ENCODE measurements at places on chromosomes 5 and 9.

DNA sequence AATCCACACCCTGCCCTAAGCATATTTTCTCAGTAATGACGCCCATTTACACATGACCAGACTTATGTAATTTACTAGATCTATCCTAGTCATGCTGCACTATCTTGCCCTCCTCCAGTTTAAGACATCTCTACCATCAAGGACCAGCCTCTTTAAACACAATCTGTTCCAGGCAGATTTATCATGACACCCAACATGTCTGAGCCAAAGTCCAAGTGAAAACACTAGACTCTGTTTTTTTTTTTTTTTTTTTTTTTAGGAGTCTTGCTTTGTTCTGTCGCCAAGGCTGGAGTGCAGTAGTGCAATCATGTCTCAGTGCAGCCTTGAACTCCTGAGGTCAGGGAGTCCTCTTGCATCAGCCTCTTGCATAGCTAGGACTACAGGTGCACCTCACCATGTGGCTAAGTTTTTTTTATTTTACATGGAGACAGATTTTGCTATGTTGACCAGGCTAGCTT is 354.6 kb downstream of the ARRDC3 start:
- DNase-seq: no peak

DNA sequence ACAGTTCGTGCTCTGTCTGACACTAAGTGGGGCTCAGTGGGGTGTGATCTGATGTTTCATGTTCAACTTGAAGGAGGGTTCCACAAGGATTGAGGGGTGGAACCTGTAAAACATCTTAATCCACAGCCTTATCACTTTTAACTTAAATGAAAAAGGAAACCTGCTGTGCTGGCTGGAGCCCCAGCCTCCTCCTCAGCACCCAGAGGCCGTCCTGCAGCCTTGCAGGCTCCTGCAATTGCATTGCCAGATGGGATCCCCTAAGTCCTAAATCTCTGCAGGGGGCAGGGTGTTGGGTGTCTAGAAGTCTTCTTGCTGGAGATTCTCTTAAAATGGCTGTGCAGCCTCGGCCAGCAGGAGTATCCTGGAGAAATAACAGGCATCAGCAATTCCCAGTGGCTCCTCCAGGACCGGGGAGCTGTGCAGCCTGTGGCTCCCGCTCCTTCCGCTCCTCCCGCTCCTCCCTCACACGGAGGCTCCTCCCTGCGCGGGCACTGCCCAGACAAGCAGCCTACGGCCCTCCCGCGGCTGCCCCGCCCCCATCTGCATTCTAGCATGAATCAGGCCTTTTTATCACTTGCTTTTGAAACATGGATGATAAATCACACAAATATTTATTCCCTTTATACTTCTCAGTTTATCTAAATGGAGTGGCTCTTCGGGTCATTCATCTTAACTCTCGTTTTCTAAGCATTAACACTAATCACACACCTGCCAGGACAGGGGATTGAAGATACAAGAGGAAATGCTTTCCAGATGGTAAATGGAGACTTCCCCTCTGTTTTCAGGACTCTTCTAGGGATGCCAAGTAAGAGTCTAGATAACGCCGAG is 131.0 kb downstream of the ADAMTS16 start:
- no peak for DNase-seq

GRCh38 chr5:111308951-111309350 is 84.8 kb downstream of the CAMK4 start:
- no peak for DNase-seq

DNA sequence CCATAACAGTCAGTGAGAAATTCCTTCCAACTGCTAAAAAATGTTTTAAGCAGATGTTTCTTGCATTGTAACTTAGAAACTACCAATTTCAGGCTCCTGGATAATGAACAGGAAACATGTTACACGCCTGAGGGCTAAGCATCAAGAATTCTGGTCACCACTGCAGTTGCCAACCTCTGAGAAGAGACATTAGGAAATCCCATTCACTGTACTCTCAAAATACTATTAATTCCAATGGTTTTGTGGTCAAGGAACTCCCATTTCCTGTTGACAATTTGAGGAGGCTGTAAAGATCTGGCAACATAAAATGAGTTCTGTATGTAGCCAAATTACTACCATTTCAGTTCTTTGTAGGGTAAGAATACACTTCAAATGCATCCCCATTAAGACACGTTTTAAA is 456.0 kb upstream of the MEF2C start:
- no peak for DNase-seq

- peak; percentile 75 for DNase-seq
These were observed 82.6 kb upstream of the COL5A1 start for GRCh38 chr9:134559013-134559412.

DNA sequence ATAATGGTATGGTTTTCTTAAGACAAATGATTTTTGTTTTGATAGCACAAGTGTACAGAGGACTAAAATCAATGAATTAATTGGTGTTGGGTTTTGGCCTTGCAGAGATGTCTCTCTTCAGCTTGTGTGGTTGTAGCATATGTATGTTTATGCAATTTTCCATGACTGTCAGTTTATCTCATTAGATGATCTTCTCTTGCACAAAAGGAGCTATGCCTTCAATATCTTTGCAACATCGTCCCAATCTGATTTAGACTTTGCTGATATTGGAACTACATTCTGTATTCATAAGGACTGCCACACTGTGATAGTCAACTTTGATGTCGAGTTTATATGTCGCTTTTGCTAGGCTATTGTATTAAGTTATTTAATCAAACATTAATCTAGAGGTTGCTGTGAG is 140.0 kb upstream of the TAF11L2 start:
- DNase-seq: no peak

DNA sequence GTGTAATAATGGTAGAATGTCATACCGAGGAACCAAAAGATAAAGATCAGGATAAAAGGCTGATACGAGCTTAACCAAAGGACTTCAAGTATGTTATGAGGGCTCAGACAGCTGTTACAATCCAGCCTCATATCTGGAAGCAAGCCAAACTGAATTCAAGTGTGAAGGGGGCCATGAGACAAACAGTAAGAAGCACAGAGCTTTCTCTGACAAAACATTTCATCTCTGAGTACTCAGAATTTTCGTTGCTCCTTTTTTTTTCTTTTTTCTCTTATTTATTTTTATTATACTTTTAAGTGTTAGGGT is 52.9 kb upstream of the CD180 start:
- DNase-seq: no peak

GRCh38 chr5:639584-640213 is 27.6 kb downstream of the CEP72 start:
- DNase-seq: no peak

DNA sequence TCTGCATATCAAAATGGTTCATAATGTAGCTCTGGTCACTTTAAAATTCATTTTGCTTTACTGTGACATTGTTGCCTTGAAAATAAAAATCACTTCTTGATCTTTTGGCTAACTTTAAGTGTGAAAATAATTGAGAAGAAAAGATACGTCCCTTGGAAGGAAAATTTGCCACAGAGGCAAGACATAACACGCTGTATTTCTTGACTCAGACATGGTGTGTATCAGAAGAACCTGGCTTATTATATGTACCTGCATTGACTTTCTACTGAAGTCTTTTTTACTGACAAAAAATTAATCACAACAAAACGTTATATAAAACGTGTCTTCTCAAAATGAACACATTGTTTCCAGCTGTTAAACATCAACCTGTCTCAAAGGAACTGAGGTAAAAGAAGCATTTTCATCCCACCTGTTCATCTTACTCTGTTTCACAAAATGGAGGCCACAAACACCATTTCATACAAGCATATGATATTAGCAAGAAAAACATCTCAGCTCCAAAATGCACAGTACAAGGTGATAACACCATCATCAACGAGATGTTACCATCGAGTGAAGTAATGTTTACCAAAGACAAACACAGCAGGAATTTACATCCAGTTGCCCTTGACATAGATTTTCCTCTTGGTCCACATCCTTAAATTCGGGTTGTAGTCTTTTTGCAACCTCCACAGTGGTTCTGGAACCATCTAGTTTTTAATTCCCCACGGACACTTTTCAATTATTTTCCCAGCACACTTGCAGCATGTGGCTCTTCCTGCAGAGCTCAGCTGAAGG is 179.9 kb downstream of the GLIS3 start:
- no peak for DNase-seq

DNA sequence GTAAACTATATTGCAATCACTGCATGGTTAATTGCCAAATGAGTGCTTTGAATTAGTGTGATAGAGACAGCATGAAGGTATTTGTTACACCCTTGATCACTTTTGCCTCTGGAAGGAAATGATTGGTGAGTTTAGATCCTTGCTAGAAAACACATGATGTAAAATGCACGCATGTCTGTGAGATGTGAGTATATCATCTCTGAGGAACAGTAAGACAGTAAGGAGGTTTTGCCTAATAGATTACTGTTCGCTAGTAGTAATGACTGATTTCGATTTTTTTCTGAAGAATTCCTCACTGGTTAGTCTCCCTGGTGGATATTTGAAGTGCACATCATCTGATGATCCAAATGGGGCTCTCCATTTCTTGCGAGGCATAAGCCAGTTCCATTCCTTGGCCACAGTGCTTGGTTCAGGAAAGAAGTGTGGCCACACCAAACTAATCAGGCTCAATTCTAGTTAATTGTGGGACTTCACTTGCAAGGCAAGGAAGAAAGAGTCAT is 156.4 kb upstream of the ADRA1B start:
- no peak for DNase-seq

GRCh38 chr5:133680830-133681565 is 68.7 kb upstream of the FSTL4 start:
- DNase-seq: no peak

DNA sequence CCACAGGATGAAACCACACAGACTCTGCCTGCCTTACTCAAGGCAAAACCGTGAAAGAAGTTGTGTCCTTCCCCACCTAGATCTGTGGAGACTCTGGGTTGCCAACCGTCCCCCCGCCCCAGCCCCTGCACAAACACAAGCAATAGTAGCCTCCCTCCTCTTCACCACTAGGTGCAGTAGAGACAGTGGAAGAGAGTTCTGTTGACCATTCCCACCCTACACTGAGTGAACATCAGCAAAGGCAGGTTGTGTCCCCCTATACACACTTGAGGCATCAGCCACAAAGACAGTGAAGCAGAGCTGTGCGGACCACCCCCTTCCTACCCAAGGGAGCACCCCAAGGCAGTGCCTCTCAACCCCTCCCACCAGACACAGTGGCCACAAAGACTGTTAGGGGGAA is 223.7 kb upstream of the NFIL3 start:
- no peak for DNase-seq

DNA sequence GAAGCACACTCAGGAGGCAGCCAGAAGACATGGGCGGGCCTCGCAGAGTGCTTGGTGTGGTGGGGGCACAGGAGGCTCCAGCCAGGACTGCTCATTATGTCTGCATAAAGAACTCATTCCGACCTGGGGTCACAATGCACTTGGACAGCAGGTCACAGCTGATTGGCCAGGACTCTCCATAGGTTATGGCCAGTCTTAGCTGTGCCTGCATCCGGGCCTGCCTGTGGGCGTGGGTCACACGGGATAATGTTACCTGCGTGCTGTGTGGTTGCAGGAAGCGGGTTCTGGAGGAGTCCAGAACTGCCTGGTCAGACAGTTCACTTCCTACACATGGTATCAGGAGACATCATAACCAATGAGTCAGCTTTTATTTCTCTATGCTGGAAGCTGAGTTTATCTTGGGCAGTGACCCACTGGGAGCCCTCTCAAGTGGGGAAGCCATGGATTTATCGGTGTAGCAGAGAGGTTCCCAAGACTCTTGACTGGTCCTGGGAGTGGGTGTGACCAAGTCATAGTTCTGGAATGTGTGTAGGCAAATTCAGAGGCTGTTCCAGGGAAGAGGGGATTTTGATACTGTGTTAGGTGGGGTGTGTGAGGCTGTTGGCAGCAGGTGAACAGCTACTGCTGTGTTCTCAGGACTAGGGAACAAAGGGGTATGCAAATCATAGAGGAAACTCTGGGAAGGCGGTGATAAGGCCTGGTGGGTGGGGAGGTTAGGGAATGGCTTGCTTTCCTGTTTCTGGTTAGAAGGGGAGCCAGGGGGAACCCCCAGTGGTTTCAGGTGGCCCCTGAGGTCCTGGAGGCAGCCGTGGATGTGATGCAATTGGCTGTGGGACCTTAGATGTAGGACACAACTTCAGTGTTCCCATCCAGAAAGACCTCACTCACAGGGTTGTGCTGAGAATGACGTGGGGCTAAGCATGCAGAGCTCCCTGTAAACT is 51.3 kb downstream of the ARHGEF37 start:
- DNase-seq: no peak

GRCh38 chr9:38130724-38131123 is 61.7 kb upstream of the SHB start:
- DNase-seq: no peak

- no peak for DNase-seq
These were observed 18.5 kb upstream of the RGS7BP start for GRCh38 chr5:64487283-64487682.

DNA sequence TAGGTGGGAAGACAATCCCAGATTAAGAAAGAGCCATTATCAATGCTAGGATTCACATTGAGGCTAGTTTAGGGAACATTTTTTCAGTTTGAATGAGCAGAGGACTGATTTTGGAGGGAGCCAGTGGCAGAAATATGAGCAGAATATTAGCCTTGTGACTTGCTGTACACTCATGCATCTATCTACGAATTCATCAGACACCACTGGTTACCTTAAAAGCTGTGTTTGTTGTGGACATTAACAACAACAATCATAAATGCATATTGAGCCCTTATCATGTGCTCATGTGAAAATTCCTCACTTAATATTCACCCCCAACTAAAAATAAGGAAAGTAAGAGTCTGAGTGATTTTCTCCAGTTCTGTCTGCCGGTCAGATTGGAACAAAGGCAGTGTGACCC is 9.9 kb upstream of the SH3TC2 start:
- no peak for DNase-seq

- DNase-seq: peak; percentile 65
These were observed 8.0 kb downstream of the PDCD1LG2 start for GRCh38 chr9:5518171-5518936.

- DNase-seq: no peak
These were observed 183.9 kb downstream of the BARX1 start for GRCh38 chr9:93771276-93771675.

DNA sequence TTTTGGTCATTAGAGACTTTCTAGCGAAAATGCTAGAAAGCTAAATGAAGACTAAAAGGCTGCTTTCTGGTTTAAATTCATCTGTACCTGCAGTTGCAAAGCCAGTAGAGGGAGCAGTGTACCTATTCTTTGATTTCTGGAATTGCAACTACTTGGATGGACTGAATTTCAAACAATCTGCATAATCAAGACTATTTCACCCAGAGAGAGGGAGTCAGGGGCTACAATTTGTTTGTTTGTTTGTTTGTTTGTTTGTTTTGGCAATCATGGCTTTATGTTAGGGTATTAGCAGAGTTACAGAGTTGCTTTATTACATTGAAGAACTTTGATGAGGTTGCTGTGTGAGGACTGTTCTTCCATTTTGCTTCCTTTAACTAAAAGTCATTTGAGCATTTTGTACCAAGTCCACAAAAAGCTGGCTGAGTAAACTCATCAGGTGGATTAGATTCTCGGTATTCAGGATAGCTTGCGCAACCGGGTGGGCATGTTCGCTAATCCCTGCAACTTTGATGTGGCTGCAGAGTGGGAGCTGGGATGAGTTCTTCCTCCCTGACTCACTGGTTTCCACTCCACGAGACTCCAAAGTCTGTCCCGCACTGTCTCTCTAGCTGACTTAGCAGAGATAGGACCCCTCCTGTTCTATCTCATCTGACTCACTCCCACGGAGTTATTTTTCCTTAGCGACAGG is 80.0 kb upstream of the TUT7 start:
- peak; percentile 18 for DNase-seq
